ENCODE measurements at places on chromosomes 6 and 20.

DNA sequence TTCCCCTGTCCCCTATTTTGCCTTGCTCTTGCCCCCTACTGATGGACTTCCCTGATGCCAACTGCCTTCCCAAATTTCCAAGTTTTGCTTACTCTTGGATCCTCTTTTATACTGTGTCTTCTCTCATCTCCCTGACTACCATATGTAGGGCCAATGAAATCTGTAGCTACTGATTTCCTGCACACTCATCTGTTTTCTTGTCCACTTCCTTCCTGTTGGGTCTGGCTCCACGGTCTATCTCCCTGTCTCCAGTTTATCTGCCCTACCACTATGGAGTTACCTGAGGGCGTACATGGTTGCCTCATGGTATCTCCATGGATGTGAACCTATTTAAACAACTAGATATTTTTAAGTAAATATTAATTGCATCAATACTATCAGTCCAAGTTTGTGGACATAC is 140.3 kb upstream of the MCHR2 start:
- no peak for DNase-seq

DNA sequence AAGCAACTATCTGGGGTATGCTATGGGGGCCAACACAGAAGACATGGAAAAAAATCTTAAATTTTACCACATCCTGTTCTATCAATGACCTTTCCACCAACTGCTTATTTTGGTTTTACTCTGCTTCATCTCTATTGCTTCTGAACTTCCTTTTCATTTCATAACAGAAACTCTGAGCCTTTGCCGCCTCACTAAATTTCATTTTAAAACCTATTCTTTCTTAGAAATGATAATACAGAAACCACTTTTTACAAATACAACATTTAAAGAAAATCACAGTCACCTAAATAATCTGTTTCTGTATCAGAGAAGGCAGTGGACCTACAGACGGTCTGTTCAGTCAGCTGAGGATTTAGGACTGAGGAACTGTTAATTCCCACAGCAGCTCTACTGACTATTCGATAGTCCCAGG is 117.5 kb downstream of the KCNQ5 start:
- no peak for DNase-seq

GRCh38 chr20:61353261-61354000 is 101.4 kb downstream of the CDH4 start:
- DNase-seq: no peak

GRCh38 chr6:101150226-101150625 is 243.3 kb upstream of the GRIK2 start:
- peak; percentile 44 for DNase-seq

DNA sequence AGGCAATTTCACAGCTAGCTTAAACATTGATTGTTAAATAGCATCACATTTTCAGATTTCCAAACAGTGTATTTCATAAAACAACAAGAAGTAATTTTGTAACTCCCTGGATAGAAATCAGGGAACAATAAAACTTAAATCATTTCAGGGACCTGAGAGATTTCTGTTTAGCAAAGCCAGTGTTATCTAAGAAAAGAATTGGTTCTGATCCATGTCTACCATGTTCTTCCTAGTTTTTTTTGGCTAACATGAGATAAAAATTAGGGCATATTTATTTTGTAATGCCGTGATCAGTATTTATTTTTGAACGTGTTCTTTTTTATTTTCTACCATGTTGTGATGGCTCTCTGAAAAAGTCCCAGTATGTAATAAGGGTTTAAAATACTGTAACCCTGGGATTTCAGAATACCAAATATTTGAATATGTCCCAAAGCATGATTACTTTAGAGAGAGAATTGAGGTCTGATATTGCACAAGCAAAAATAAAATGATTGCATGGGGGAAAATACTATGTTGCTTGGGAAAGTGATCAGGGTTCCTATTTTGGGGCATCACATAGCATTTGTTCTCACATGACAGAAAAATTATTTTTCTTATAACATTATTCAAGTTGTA is 188.7 kb upstream of the CEP162 start:
- DNase-seq: no peak

DNA sequence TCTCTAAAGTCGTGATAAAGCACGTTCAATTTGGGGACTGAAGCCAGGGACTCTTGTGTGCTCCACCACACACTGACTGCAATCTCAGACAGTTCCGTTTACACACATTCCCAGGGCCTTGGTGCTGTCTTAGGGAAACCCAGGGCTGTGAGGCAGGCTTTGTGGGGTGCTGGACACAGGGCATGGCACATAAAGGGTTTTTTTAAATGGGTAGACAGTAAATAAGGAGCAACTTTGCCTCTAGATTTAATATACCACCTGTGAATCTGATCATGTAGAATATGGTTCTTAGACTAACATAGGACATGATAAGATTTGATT is 2.3 kb downstream of the ENTPD6 start:
- no peak for DNase-seq

- DNase-seq: no peak
These were observed 26.2 kb upstream of the VEGFA start for GRCh38 chr6:43743682-43744381.

DNA sequence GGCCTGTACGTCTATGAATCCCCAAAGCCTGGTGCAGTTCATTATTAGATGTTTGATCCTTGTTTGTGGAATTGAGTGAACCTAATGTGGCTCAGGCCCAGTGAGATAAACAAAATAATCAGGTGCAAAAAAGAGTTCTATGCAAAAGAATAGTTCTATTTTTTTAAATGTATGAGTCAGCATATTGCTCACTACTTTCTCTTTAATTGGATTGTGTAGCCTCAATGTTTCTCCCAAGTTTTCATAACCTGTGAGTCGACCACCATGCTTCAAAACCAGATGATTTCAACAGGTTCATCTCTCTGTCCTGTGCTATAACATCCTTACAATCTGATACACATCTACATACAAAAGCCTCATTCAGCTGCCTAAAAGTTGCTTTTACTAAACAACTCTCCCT is 116.5 kb upstream of the HDAC2 start:
- no peak for DNase-seq

DNA sequence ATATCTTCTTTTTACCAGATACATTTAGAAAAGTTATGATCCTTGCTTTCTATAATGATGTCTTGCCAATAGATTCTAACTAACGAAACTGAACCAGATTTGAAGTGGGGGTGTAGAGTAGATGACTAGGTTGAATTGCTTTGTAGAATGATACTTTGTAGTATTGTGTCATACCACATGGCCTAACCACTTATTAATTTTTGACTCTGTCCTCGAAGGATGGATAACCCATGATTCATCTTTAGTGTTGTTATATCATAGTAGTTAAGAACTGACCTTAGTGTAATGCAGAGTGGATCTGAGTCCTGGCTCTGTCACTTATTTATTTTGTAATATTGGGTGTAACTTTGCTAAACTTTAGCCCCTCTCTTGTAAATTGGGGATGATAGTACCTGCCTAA is 4.5 kb downstream of the PHF3 start:
- DNase-seq: no peak

GRCh38 chr20:50260479-50261221 is 70.0 kb downstream of the CEBPB start:
- DNase-seq: no peak

- no peak for DNase-seq
These were observed 260.9 kb downstream of the BTBD9 start for GRCh38 chr6:38378801-38379200.

DNA sequence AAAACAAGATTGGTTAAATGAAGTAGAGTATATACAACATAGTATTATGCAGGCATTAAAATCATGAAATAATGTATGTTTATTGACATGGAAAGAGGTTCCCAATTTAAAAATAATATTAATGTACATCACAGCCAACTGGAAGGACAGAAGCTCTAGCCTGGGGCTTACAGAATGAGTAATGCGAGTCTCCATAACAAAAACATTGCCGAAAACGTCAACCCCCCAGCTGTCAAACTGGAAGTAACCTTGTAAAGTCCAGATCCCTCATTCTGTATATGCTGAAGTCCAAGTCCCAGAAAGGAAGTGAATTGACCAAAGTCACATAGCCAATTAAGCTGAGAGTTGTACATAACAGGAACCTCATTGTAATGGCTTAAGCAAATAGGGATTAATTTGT is 128.7 kb upstream of the ECI2 start:
- no peak for DNase-seq

GRCh38 chr6:96015518-96016333 is at the start of gene FUT9:
TSS of gene FUT9 (plus strand) at chr6:96015974. CDS start at chr6:96203156, 187,182 bp downstream.
- peak; percentile 88 for DNase-seq

GRCh38 chr6:18276610-18277236 is 12.4 kb upstream of the DEK start:
- no peak for DNase-seq

DNA sequence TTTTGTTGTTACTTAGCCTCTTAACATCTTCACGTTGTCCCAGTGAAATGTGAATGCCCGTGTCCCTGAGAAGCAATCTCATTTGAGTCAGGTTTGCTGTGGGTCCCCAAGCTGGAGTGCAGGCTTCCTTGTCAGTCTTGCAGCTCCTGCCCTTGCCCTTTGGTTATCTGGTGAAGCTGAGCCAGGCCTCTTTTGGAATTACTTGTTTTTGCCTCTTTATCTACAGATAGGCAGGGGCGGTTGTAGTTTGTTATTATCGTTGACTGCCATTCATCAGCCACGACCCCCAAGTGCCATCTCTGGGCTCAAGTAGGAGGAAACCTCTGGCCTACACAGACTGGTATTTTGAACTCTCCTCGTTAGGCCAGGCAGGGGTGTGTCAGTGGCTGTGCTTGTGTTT is 2.2 kb downstream of the TMEM14C start:
- no peak for DNase-seq

- peak; percentile 53 for DNase-seq
These were observed 36.5 kb upstream of the BCLAF1 start for GRCh38 chr6:136326038-136326553.

- DNase-seq: no peak
These were observed 11.5 kb upstream of the PREX1 start for GRCh38 chr20:48839154-48839917.

DNA sequence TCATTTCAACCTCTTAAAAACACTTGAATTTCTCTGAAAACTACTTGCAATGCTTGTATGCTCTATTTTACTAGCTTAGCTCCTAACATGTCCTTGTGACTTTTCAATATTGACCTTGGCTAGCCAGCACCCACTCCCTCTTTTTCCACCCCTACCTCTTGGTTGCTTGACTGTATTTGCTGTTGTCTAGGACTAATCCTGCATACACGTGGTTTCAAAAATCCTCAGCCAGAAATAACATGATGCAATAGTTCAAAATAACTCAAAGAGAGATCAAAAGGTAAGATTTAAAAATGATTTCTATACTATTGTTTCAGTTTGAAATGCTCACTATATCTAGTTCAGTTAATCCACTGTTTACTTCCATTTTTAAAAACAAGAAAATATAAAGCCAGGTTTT is 102.3 kb upstream of the TBX18 start:
- DNase-seq: no peak

- no peak for DNase-seq
These were observed 515.2 kb upstream of the SULF2 start for GRCh38 chr20:48300529-48300928.

- DNase-seq: no peak
These were observed 8.8 kb downstream of the GSTA2 start for GRCh38 chr6:52754443-52754842.

DNA sequence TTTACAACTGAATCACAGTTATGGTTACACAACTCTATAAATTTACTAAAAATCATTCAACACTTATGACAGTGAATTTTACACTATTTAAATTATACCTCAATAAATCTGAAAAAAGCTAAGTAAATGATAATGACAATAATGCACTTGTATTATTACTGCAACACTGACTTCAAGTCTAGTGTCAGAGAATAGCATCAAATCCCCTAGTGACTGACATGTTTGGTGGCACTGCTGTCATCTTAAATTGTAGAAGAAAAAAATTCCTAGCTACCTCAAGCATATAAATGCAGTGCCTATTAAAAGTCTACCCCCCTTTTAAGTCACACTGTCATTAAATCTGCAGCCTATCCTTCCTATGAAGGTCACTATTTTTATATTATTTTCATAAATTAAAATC is 189.4 kb upstream of the RUNX2 start:
- no peak for DNase-seq

DNA sequence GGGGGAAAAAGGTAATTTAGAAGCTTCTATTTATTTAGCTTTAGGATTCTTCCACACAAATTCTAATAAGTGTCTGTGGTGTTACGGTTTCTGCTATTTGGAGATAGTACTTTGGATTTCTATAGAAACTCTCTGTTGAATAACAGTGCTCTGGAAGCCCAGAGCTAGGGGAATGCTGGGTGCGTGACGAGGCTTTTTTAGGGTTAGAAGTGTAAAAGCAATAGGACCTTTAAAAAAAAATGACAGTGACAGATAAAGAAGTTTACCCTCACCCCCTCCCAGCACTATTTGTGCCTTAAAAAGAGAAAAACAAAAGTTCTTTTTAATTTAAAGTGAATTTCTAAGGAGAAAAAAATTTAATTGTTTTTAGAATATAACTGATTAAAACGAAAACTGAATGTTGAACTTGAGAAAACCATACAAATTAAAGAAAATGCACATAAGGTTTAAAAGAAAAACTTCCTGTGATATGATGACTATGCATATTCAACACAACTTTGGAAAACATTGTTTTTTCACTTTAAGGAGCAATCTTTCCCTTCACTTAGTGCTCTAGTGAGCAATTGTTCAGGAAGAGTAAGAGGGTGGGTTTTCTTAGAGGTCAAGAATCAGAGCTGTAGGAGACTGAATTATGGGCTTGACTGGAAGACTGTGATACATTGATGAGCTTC is 89.6 kb upstream of the RIPOR2 start:
- DNase-seq: no peak

DNA sequence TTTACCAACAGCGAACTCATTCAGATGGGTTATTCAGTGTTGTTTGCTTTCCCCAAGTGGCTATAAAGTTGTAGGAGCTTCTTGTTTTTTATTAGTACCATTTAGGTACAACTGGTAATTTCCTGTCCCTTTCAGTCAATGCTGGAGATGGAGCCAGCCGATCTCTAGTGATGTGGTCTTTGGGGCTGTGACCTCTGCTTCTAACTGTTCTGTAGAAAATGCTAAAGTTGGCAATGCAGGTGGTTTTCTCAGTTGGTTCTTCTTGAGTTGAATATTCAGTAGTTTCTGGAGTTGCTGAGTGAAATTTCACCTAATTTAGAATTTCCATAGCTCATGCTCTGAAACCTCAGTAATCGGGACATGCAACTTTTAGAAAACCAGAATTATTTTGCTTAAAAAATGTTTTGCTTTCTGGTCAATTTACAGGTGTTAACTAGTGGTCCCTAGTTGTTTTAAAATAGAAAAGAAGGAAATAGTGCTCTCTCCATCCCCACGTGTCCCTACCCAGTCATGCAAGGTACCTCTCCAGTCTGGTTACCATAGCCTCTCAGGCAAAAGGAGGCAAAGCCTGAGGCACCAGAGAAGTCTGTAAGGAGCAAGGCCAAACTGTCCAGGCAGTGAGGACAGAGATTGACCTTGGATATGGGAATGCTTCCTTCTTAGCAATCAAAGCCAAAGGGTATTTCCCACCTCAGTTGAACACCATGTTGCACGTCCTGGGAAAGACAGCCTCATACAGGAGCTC is 27.3 kb upstream of the GABRR1 start:
- no peak for DNase-seq

- no peak for DNase-seq
These were observed 66.8 kb upstream of the CD93 start for GRCh38 chr20:23152902-23153301.

- DNase-seq: no peak
These were observed 39.6 kb upstream of the MPC1 start for GRCh38 chr6:166422201-166422940.

- DNase-seq: no peak
These were observed 64.6 kb upstream of the GMDS start for GRCh38 chr6:2310042-2310441.

- no peak for DNase-seq
These were observed 46.1 kb downstream of the KIF13A start for GRCh38 chr6:17941318-17941717.
